ENCODE measurements at places on chromosomes 5 and 9.

- no peak for DNase-seq
Measured at GRCh38 chr5:180832638-180833068, 28.4 kb downstream of the ZFP62 start.

DNA sequence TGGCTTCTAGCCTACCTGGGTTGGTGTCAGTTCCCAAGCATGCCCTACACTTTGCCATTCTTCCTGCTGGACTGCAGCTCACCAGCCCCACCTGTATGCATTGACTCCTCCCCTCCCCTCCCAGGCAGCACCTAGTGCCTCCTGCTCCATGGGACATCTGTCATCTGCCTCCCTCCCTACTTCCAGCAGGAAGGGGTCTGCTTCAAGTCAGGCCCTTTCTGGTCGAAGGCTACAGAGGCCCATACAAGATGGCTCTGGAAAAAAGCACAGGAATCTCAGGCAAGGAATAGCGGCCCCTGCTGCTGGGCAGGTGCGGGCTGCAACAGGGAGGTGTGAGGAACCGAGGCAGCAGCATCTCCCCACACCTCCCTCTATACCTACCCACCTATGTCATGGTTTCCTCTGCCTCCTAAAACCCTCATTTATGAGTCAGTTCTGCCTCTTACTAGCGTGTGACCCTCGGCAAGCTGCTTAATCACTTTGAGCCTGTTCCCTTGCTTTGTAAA is 19.7 kb downstream of the WWC1 start:
- DNase-seq = no peak

DNA sequence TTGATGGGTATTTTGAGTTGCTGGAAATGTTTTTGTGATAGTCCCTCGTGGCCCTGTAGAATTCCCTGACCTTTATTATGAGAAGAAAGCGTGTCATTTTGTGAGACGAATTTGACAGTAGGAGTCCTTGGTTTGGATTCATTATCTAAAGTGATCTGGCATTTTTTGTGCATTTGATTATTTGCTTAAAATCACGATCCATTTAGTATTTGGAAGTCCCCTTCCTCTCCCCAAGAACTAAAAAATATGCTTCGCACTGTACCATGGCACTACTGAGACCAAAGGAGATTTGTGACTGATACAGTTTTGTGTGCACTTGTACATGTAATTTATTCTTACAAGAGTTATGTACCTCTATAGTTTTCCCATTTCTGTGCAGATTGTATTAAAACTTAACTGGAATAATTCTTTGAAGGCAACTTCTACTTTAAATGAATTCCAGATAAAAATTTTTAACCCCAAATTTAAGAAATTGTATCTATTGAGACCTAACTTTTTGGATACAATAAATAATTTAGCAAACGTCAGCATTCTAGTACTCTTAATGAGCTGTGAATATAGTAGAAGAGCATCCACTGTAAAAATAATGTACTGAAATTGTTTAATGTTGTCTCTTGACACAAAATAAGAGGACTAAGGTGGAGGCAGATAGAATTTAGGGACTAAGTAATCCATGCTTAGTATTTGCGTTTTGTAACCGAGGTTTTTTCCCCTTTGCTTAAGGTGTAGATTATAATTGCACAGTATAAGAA is 2.1 kb downstream of the MAP3K1 start:
- DNase-seq = no peak

DNA sequence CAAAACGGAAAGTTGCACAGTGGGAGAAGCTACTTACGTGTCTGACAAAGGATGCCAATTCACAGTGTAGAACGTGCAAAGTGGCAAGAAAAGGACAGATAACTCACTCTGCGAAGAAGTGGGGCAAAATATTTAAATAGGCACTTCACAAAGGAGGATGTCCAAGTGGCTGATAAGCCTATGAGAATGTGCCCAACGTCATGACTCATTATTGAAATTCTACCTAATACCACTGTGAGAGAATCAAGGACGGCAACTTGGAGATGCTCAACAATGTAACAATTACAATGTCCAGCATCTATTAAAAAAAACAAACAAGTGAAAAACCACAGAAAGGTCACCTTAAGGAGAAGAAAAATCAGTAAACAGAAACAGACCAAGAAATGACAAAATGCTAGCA is 59.0 kb downstream of the NACC2 start:
- no peak for DNase-seq

DNA sequence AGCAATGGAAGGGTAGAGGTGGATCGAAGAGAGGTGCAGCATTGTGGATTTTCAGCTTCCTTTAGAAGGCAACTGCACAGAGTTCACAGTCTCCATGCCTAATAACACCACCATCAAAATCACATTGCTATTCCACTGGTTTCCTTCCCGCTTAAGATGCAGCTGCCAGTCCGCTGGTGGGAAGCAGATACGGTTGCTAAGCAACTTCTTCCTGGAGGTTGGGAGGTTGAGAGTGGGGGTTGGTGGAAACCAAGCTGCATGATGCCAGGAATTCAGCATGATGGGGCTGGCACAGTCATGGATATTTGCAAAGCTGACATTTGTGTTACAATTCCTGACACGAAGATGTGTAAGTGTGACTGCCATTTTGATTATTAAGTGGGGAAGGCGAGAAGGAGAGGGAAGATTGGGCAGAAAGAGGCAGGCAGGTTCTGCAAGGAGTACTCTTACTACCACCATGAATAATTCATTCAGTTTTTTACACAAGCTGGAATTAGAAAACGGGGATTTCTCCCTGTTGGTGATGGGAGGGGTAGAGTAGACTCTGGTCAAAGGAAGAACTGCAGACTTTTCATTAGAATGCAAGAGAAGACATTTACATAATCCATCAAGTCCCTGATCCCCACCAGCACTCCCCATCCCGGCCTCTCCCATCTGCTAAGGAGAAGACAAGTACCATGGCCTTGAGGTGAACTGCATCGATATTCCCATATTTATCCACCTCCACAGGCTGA is 87.5 kb downstream of the GLDC start:
- DNase-seq = no peak

- DNase-seq = peak; percentile 2
Measured at GRCh38 chr9:75658301-75658905, 232.1 kb upstream of the PCSK5 start.

DNA sequence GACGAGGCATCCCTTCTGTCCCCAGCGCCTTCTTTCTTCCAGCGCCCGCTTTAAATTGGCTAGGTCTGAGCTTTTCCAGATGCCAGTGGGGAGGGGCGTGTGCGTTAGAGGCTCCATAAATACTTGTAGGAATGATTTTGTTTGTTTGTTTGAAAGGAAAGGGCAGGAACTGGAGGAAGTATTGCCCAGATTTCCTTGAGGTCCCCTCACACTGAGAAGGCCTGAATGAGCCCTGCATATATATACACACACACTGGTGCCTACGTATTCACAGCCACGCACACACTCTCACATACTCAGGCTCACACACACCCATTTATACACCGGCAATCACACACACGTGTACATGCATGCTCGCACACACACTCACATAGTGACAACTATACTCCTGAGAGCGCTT is 1.0 kb upstream of the SLIT3 start:
- no peak for DNase-seq

DNA sequence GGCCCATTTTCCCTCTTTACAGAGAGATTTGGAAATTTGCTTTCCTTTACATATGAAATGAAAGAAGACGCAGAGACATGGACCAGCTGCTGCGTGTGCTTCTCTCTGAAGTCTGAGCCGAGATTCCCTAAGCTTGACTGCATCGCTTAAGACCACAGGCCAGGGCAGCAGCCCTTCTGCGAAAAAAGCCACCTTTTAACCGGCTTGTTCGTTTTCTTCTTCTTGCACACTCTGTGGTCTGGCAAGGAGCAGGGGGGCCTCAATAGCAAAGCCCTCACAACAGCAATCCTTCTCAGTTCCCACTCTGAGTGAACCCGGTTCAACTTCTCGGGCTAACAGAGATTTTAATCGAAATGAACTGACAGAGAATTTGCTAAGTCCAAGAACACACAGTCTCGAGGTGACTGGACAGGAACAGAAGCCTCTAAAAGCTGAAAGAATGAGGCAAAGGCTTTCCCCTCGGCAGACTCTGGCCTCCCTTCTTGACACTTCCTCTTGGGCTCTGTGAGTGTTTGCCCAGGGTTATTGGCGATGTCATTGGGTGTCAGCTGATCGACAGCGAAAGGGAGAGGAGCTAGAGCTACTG is 512.9 kb upstream of the KLF4 start:
- no peak for DNase-seq

- no peak for DNase-seq
Measured at GRCh38 chr5:122400938-122401337, 88.9 kb downstream of the SNCAIP start.

- DNase-seq = no peak
Measured at GRCh38 chr9:118809160-118809625, 560.0 kb downstream of the BRINP1 start.

DNA sequence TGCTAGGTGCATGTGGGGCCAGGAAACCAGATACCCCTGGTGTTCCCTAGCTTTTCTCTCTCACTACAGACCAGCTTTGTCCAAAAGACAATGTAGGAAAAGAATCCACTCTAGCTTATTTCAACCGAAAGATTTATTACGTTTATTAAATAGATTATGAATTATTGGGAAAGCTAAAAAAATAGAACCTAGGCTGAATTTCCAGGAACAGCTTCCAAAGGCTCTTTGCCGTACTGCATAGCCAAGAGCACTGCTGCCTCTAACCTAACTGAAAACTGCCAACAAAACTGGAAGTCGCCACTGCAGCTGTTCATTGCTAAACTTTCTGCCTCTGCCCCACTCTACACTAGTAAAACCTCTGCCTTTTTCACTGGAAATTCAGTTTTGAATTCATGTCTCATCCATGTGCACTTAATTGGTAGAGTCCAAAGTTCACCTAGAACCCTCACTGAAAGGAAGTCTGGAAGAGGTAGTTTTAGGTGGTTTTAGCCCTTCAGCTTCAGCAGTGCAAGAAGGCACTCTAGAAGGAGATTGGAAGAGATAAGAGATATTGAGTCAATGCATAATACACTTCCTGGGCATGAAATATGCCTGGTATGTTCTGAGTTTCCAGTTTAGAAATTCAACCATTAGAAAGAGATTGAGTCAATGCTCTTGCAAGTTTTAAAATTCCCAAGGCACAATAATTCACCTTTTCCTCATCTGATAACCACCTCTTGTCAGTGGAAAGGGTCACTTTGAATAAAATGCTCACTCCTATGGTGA is 927.9 kb downstream of the MAT2B start:
- peak; percentile 10 for DNase-seq

DNA sequence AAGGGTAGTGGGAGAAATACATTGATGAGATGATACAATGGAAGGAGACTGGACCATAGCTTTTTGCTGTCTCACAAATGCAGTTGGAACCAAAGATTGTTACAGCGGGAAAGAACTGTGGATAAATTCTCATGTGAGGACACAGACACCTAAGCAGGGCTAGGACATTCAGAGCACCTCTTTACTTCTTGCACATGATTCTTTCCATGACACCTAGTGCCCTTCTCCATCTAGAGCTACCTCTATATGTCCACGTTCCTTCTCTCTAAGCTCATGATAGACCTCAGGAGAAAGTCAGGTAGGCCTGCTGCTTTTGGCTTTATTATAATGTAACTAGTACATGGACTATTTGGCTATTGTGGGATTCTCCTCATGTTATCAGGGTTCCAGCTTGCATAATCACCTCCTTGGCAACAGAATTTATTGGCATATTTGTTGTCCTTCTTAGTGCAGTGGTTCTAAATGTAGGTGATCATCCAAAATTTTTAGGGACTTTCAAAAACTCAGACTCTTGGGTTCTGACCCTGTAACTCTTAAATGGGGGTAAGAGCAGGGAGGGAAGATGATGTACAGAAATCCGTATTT is 27.2 kb downstream of the NR3C1 start:
- no peak for DNase-seq

DNA sequence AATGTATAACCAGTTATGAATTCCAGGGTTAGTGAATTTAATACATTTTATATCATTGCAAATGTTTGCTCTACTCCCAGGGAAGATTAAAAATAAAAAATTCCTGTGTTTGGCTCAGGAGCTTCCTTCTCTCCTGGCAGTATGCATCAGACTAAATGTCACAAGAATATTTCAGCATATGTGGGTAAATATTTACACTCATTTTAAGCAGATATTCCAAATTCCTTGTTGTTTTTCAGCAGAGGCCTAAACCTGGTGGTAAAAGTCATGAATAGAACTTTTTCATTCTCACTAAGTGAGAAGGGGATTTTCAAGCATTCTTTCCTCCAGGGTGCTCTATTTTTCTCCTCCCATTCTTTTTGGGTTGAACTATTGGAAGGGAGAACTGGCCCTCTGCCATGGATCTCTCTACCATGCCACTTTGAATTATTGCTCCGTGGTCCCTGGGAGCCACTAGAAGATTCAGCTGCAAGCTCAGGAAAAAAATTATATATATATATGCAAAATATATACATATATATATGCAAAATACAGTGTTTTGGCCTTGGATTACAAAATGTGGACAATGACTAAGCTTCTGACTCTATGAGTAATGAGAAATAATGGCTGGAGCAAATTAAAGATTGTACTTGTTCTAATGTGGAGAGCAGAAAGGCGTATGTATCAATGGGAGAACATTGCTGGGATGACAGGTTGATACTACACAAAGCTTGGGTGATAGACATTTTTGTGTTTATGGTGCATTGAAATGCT is 180.6 kb upstream of the PAPPA start:
- DNase-seq = no peak

GRCh38 chr5:171295801-171296200 is 13.2 kb upstream of the TLX3 start:
- DNase-seq = no peak

DNA sequence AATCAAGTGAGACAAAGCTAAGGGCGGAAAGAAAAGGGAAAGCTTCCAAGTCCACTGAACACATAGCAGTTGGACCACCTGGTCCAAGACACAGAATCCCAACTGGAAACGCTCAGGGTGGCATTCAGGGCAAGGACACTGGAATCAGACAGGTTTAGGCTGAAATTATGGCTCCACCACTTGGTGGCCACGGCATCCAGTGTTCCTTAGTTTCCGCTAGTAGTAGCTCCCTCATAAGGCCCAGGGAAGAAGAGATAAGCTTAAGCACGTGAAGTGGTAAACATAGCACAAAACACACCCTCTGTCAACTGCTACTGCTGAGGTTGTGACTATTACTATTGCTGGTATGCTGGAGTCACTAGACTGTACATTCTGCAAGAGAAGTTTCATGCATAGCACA is 209.4 kb downstream of the GLIS3 start:
- DNase-seq = no peak

DNA sequence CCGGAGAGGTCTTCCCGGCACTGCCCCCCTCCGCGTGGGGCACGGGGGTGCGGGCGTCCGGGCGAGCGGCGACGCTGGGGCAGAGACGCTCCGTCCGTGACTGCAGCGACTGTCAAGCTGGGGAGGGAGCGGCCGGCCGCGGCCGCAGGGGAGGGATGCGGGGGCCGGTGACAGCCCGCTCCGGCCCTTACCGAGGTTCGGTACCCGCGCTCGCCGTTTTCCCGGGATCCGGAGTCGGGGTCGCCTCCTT is 400 bp downstream of the KDM4C start:
- DNase-seq = no peak

GRCh38 chr5:73482383-73483136 is 15.7 kb upstream of the BTF3 start:
- no peak for DNase-seq

- DNase-seq = no peak
Measured at GRCh38 chr5:148075529-148075928, 11.7 kb downstream of the SPINK5 start.

GRCh38 chr5:83227611-83228010 is 150.3 kb downstream of the XRCC4 start:
- DNase-seq = no peak

All from myocyte (in vitro differentiated cells).